NCI-H2227 treated with DMSO at 0.1 percent for 48 hours (cell line): ENCODE measurements at places on chromosomes 13 and 19.
A peak's percentile ranks its signal among the peaks of the same experiment; 100 is the strongest.

DNA sequence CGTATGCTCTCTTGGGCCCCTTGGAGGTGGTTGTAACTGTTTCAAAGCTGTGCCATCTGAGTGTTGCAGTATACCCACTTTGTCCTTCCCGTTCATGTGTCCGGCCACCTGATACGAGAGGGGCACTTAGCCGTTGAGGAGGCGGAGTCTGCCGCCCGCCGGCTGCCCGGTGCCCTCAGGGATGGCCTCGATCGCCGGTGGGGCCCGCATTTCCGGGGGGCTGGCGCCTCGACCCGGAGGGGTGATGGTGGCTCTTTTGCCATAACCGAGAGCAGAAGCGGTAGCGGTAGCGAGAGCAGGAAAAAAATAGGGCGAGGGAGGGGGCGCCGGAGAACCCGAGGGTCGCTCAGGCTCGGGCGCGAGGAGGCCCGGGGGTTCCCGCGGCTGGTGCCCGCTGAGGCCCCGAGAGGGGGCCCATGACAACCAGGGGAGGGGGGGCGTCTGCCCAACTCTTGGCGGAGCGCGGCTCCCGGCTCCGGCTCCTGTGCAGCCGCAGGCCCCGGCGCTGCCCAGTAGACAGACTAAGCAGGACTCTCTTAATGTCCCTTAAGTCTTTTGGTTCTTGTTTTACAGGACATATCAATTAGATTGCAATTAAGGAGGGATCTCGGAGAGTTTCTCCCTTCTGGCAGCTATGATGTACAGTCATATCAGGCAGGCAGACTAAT, 342.7 kb upstream of the SGCG start:
- no peak for DNase-seq

- DNase-seq, result no peak
These were observed 1189.6 kb downstream of the PCDH9 start for GRCh38 chr13:66040506-66040905.

GRCh38 chr13:101116826-101117225, 299.5 kb downstream of the NALCN start:
- DNase-seq, result no peak

- DNase-seq, result no peak
These were observed 10.5 kb downstream of the DDX39A start for GRCh38 chr19:14408491-14409145.

DNA sequence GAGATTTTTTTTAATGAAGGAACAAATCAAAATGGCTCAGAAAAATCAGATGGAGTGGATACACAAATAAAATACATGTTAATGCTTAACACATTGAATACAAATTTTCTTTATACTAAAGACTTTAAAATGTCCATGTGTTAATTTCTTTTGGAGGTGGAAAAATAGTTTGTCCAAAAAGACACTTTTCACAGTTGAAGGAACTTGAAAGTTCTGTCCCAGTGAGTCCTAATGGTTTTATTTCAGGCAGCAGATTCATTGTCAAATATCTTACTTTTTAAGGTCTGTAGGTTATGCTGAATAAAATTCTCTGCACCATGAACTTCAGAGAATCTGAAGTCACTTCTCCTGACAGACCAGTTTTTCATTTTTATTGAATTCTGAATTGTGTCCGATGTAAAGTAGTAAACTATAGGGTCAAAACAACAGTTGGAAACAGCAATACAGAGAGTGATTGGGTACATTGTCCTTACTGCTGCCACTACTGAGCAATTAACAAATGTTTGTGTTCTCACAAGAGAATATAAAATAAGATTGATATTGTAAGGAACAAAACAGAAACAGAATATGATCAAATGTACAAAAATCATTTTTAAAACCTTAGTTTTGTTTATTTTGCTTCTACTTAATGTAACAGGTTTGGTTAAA, 1.6 kb downstream of the LPAR6 start:
- no peak for DNase-seq

DNA sequence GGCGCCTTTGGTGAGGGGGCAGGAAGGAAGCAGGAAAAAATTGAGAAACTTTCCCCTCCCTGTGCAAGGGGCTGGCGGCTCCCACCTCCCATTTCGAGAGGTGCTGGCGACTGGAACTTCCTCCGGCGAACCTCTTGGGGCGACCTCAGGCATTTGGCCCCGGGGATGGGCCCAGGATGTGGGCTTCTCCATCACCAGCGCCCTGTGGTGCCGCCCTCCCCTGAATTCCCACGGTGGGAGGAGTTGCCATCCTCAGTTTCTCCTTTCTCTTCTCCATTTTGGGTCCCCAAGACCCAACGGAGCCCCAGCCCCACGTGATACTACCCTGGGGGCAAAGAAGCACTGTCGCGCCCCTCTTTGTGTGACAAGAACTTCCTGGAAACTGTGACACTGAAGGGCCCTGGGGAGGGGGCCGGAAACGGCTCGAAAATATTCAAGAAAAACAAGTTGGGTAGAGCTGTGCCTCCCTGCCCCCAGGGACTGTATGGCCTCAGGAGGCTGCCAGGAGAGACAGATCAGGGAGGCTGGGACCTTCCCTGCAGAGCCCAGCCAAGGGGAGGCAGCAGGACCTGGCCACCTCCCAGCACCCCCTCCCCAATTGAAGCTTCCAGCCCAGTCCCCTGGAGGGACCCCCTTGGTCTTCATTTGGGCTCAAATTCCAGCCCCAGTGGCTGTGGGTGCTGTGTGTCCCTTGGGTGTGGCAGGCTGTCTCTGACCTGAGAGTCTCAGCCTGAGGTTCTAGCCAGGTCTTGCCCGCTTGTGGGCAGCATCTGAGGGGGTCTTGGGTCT, 16.2 kb upstream of the AP1M2 start:
- DNase-seq, result no peak

DNA sequence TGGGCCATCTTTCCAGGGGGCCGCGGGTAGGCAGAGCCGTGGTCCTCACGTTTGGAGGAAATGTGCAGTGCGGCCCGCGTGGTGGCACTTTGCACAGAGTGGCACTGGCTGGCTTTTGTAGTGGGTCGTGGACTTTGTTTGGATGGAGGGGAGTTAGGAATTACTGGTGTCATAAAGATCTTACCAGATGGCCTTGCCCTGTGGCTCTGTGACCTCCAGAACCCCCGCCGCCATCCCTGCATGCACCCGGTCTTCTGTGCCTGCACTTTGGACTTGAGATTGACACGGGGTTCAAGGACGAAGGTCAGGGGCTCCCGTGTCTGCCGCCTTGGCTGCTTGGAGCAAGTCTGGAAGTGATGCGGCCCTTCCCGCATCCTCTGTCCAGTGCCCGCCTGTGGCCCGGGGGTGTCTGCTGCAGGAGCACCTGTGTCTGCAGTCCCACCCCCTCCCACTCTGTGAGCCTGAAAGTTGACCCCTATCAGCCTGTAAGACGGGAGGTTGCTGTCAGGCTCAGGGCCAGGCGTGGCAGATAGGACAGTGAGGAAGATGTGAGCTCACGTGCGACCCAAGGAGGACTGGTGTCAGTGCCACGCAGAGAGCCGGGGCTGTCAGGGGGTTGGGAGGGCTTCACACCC, 2.2 kb downstream of the GNA11 start:
- no peak for DNase-seq

DNA sequence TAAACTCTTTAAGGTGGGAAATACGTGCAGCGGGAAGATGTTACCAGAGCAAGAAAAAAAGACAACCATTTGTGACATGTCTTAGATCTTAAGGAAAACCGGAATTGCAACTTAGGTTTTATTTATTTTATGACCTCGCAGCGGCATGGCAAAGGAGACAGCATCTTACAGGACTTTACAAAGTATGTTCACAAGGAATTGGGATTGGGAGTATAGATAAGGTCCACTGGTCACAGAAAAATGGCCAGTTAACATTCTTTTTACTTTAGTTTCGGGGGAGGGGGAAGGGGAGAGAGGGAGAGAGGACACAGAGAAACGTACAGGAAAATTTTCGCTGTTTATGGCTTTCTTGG, 104.5 kb upstream of the DIAPH3 start:
- DNase-seq, result no peak

DNA sequence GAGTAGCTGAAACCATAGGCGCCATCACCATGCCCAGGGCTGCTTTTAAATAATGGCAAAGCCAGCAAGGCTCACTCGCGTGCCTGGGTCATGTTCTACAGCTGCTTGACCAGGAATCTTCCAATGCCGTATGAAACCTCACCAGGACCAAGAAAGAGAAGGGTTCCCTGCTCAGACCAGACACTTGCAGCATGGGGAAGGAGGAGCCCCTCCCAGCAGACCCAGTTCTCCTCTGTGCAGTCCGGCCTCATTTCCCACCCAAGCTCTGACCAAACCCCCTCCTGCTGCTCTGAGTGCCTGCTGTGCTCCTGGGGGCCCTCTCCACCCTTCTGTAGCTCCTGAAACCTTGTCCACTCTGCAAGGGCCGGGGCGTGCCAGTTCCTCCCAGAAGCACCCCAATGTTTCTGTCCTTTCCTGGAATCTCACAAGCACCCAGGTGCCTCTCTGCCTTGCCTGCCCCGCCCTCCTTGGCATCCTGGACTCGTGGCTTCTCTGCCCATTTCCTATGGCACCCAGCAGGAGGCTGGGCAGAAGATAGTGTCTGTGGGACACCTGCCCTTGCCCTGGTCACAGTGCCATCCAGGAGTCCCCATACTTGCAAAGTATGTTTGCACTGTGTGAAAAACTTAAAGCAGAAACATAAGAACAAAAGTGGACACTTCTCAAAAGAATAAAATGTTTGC, 6.8 kb upstream of the SLC7A9 start:
- DNase-seq, result no peak

GRCh38 chr19:6608940-6609339, 18.0 kb upstream of the CD70 start:
- no peak for DNase-seq

GRCh38 chr13:65825039-65825438, 1405.1 kb downstream of the PCDH9 start:
- no peak for DNase-seq

GRCh38 chr19:42066075-42066754, 3.8 kb downstream of the GRIK5 start:
- DNase-seq, result peak; percentile 89

GRCh38 chr13:107138486-107138885, 570.5 kb upstream of the ARGLU1 start:
- DNase-seq, result no peak

DNA sequence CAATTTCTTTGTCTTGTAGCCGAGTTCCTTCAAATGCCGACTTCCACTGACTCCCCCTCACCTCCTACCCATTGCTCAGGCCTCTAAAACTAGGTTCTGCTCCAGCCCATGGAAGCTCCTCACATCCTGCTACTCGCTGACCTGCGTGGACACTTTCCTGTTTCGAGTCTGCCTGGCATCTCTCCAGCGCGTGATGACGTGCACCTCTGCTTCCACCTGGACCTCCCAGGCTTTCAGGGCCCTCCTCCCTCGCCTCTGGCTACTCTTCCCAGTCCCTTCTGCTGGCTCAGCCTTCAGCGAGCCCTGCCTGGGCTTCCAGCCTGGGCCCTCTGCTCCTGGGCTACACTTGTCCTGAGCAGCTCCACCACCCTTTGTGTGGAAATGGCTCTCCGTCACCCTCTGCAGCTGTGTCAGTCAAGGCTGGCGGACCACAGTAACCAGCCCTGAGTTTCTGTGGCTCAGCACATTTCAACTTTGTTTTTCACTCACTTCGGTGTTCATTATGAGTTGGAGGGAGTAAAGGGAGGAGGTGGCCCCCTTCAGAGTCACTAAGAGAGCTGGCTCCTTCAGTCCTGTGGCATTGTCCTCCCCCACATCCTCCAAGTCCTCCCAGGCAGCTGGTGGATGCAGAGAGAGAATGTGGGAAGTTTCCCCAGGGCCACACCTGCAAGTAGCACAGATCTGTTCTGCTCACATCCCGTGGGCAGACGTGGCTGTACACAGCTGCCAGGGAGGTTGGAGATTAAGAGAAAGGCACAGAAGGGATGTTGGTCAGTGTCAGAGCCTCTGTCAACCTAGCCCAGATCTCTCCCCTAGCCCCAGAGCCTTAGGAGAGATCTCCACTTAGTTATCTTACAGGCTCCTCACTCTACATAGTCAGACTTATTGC, 49.4 kb downstream of the SERP2 start:
- DNase-seq, result no peak

DNA sequence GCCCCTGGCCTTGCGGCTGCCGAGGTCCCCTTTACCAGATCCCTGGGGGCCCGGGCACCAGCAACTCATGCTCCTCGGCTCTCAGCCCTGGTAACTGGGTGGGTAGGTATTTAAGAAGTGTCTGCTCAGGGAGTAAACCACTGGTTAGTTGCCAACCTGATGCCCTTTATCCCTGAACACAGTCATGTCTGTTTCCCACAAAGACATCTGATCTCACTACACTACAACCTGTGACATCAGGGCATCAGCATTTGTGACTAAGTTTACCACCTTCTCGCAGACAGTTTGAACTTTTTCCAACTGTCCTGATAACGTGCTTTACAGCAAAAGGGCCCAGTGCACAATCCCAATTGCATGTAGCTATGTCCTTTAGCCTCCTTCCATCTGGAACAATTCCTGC, 22.0 kb downstream of the GGACT start:
- DNase-seq, result no peak

DNA sequence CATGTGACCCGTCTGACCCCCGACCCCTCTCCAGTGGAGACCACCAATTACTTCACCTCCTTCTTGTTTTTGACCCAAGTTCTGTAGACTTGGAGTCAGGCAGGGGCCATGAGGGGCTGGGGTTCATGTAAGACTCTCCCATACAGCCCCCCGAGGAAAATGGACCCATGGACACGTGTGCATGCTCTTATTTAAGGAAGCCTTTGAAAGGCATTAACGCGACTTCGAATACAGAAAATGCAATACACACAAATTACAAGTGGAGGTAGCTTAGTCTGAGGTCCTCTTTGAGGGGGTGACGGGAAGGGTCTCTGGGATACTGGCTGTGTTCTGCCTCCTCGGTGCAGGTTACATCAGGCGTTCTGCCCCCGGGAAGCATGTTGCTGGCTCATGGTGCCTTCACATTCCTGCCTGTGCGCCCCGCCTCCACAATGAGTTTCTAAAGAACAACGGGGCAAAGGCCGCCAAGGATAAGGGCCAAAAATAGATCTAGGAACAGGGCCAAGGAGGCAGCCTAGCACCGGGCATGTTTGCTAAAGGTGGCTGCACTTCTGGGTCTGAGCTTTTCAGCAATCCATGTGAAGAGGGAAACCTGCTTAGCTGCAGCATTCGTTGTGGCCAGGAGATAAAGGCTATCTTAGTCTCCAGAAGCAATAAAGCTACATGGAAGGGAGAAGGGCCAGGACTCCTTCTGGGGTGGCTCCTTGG, 54.5 kb downstream of the RAB20 start:
- no peak for DNase-seq

GRCh38 chr13:98544104-98544710, 32.7 kb downstream of the STK24 start:
- DNase-seq, result no peak

DNA sequence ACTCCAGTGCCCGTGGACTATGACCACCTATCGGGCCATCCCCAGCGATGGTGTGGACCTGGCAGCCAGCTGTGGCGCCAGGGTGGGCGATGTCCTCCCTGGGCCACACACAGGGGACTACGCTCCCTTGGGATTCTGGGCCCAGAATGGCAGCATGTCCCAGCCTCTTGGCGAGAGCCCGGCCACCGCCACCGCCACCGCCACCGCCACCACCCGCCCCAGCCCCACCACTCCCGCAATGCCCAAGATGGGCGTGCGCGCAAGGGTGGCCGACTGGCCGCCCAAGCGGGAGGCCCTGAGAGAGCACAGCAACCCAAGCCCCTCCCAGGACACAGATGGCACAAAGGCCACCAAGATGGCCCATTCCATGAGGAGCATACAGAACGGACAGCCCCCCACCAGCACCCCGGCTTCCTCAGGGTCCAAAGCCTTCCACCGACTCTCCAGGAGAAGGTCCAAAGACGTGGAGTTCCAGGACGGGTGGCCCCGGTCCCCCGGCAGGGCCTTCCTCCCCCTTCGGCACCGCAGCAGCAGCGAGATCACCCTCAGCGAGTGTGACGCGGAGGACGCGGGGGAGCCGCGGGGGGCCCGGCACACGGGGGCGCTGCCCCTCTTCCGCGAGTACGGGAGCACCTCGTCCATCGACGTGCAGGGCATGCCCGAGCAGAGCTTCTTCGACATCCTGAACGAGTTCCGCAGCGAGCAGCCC, 142.3 kb downstream of the DPF1 start:
- no peak for DNase-seq
